Activated CD4-positive, alpha-beta T cell treated with anti-CD3 and anti-CD28 coated beads for 4 hours (primary cell): ENCODE measurements at places on chromosomes 1 and 21.

GRCh38 chr1:18005238-18005637, 102.4 kb upstream of the IGSF21 start:
- DNase-seq, result no peak

GRCh38 chr1:238606457-238606856, 715.7 kb upstream of the ZP4 start:
- DNase-seq, result no peak

- peak; percentile 10 for DNase-seq
These were observed 7.1 kb downstream of the TCP10L start for GRCh38 chr21:32578107-32578691.

DNA sequence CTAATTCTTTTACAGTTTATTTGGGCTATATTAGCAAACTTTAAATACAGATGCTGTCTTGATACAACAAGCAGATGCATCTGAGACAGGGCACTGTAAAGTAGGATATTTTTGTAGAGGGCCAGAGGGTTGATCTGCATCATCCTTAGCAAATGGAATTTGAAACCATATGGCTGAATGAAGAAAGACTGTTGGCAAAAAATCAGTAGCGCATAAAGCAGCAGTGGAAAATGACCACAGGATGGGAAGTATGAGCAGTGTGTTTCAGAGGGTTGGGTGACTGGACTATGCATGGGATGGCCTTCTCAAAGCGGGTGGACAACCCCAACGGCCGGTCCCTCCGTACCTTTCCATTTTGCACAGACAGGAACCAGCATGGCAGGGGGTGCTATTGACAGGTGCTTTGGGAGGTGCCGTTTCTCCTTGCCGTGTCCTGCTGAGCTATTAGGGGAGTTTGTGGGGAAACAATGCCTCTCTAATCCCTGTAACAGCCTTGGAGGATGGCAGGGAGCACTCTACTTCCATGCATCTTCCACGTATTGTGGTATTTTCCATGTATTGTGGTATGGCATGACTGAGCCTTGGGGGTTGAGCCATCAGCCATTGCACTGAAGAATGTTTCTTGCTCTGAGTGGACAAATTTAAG, 5.9 kb downstream of the LRRC8B start:
- DNase-seq, result no peak

DNA sequence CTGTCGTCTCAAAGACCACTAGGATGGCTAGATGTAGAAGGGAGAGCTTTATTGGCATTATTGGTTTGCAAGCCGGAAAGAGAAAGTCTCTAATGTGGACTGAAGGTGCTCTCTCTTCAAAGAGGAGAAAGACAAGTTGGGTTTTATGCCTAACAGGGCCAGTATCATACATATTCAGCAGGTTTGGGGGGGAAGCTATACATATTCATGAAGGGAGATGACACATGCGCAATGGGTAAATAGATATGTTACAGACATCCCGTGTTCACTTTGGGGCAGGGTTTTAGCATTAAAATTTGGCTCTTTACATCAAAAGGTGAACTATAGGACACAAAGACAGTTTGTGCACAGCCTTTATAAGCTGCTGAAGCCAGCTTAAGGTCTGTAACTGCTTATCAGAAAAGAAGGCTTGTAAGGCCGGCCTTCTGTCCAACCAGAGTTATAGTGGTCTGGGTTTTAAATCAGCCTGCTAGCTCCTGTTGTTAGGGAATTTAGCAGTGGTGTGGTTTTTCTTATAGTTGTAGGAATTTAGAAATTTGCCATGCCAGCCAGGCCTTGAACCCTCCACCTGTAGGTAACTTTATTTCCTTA, 46.5 kb upstream of the LRRN2 start:
- no peak for DNase-seq

- no peak for DNase-seq
These were observed 785.1 kb downstream of the LTN1 start for GRCh38 chr21:28207436-28208173.

DNA sequence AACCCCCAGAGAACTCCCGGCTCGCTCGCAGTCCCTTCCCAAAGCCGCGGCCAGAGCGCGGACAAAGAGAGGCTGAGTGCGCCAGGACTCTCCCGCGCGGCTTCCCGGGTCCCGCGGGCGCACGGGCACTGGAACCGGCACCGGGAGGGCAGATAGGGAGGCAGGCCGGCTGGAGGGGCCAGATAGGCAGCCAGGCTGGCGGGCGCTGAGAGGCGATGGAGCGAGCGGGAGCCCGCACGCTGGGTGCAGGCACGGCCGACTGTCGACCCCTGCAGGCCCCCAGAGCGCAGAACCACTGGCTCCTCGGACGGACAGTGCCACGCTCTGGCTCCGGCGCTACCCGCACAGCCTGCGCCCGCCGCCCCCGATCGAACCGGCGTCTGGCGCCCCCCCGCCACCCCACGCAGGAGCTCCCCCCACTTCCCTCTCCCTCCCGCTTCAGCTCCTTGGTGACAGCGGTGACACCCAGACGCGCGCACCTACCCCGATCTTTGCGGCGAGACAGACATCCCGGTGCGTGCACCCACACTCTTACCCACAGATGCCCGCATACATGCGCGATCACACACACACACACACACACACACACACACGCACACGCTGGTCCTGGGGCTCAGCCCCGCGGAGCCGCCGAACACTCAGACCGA, 534 bp downstream of the SLC6A9 start:
- peak; percentile 58 for DNase-seq
